Left cardiac atrium (tissue), 4 donors: ENCODE measurements at places on chromosomes 11 and 22. TPM values are rescaled to one million over a fixed set of nuclear protein-coding genes. Genes with fewer than 3 reads are reported as not detected.

- DNase-seq, result no peak
Measured at GRCh38 chr11:69200331-69201065, 44.8 kb downstream of the SMIM38 start.

DNA sequence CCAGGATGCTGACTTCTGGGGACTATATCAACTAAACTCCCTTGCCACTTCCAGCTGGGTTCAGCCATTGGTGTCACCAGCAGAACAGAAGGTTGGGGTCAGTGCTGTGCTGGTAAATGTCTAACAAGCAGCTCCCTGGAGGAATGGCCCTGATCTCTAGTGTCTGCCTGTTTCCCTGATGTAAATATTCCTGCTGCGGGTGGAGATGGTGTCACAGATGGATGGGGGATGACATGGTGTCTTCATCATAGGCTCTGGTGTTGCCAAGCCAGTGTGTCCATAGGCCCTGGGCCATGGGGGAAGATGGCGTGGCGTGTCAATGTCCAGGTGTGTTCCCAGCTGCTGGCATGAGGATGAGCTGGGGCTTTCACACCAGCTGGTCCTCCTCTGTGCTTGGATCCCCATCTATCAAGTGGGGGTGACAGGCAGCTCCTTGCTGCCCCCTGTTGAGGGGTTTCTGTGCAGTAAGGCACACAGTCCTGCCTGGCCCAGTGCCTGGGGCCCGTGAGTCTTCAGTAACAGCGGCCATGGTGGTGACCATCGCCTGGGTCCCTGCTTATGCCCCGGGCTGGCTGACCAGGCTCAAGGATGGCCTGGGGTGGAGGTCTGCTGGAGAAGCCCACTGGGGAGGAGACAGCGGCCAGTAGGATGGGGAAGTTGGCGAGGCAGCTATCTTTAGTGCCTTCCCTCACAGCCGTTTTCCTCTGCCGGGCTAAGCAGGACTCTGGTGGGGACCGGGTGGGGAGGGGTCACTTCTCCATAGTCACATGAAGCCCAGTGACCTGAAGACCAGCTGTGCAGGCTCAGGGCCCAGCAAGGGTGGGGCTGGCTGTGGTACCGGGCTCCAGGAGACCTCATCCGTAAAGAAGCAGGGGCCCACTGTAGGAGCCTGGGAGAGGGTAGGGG, 12.7 kb downstream of the RPL3 start:
- peak; percentile 56 for DNase-seq

DNA sequence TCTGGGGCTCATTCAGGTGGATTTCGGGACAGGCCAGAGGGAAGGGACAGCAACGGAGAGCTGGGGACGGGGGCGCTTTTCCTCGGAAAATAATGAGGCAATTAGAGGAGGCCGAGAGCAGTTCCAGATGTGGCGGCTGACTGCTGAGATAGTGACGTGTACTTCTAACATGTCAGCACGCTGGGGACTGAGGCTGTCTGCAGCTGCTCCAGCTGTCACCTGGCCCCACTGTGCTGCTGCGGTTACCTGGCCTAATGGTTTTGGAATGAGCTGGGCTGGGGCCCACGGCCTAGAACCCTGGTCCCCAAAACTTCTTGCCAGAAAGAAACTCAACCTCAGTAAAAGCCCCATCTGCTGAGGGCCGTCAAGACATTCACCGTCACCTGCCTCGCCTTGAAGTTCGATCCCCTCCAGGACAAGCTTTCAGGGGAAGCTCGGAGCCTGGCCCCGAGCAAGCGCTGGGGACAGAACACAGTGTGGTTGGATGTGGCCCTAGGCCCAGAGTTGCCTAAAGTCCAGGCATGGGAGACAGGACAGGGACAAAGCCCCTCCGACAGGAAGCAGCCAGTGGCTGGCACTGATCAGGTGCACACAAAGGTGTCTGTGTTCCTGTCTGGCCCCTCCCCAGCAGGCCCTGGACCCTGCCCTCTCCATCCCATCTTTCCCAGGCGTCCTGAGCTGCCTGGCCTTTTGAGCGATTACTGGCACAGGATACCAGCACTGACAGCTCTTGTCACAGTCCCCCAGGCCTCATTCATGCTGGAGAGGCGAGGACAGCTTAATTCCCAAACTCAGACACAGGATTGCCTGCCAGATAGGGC, 22.1 kb downstream of the RPUSD4 start:
- DNase-seq, result no peak

GRCh38 chr11:46616551-46617133, 385 bp downstream of the HARBI1 start:
- DNase-seq, result no peak

GRCh38 chr11:96211436-96211835, 131.6 kb downstream of the MAML2 start:
- DNase-seq, result no peak

GRCh38 chr11:92865352-92865751, 104.1 kb upstream of the MTNR1B start:
- peak; percentile 40 for DNase-seq

- DNase-seq, result no peak
Measured at GRCh38 chr11:72347691-72348090, 86.6 kb downstream of the CLPB start.

- DNase-seq, result no peak
Measured at GRCh38 chr11:117016246-117016645, 82.0 kb downstream of the SIK3 start.

- DNase-seq, result no peak
Measured at GRCh38 chr11:85661972-85662664, 2.8 kb downstream of the CREBZF start.

DNA sequence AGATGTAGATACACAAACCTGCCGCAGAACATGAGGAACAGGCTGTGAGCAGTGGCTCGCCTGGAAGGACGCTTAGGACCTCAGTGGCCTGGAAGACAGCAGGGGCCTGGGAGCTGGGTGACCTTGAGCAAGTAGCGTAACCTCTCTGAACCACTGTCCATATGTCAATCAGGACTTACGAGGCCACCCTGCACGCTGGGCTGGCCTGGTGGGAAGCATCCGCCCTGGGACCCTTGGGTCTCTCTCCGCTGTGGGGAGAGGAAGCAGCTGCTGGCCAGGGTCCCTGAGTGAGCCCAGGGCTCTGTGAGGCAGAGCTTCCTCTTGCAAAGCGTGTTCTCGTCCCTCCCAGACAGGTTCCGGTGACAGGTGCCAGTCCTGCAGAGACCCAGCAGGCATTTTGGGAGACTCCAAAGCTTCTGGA, 14.0 kb upstream of the EHD1 start:
- no peak for DNase-seq

DNA sequence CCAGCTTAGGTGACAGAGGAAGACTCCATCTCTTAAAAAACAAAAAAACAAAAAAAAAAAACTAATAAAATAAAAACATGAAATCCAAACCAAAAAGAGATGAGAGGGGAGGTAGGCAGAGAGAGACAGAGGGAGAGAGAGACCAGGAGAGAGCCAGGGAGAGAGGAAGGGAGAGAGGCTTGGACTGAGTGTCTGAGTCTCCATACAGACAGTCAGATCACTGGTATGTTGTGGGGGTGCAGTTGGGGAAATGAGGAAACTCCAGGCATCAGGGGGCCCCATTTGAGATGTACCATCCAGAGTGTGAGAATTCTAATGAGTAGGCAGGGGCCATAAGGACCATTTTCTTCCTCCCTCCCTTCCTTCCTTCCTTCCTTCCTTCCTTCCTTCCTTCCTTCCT, 53.1 kb upstream of the SEPTIN5 start:
- no peak for DNase-seq

DNA sequence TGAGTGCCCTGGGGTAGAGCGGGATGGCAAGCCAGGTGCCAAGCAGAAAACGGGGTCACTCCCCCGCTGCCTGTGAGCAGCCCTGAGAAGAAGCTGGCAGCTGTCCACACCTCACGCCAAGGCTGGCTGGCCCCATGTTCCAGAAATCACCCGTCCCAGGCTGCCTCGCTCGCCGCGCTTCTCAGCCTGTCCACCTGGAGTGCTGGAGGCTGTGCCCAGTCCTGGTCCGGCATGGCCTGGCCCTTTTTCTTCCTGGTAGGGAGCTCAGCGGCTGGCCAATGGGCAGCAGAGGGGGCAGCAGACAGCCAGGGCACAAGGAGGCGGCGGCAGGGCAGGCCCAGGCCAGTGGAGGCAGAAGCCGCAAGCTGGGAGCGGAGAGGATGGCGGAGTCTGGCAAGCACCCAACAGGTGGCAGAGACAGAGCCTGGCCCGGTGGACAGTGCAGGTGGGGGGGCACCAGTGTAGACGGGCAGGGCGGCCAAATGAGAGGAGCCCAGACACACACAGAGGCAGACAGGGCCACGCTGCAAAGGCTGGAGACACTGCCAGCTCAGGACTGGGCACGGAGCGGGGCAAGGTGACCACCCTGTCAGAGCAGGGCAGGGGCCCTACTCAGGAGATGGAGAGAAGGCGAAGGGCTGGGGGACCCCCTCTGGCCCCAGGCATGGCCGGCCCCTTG, 37.2 kb upstream of the TH start:
- peak; percentile 35 for DNase-seq

DNA sequence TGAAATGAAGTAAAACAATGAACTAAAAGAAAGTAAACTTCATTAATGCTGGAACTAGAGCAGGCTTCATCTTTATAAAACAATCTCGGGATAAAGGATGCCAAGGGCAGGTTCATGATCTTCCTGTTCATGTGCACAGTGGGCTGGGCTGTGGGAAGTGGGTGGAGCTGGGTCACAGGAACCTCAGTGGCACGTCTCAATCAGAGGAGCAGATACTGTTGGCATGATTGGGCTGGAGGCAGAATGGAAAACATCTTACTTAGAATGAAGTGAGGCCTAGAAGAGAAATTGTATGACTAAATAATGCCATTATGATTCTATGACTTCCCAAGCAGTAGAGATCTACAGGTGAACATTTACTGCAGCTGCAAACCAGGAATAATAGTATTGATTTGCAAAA, 45.4 kb upstream of the CALCB start:
- no peak for DNase-seq

GRCh38 chr11:5203366-5203765, 2.9 kb upstream of the OR51V1 start:
- DNase-seq, result no peak

The ROBO3 gene
- 11.5 TPM for total RNA-seq

The TNNI2 gene
- total RNA-seq, result 0.35 TPM

The C11orf91 gene
- total RNA-seq, result 1.7 TPM
